T-helper 2 cell treated with Interferon-gamma antibody and Interleukin-4, amounts not matched to agents 100 ng/mL and 5 ng/mL, for 36 hours (primary cell): ENCODE measurements at places on chromosomes 7 and 10. TPM values are rescaled to one million over a fixed set of nuclear protein-coding genes. Genes with fewer than 3 reads are reported as not detected.

The SMKR1 gene
- 7.6 and 7.8 TPM in 2 replicates for total RNA-seq

The AS3MT gene
- 0.36 TPM in 1 of 2 replicates, not detected in the other for total RNA-seq

The SLC26A3 gene
- total RNA-seq = not detected in 2 replicates

The ADAM12 gene
- total RNA-seq = 0.14 TPM in 1 of 2 replicates, not detected in the other

The HOXA6 gene
- not detected in 2 replicates for total RNA-seq
